ENCODE measurements at places on chromosomes 3 and 15.

GRCh38 chr3:42498034-42498433 lies 4.4 kb upstream of the VIPR1 start:
- no peak for DNase-seq

DNA sequence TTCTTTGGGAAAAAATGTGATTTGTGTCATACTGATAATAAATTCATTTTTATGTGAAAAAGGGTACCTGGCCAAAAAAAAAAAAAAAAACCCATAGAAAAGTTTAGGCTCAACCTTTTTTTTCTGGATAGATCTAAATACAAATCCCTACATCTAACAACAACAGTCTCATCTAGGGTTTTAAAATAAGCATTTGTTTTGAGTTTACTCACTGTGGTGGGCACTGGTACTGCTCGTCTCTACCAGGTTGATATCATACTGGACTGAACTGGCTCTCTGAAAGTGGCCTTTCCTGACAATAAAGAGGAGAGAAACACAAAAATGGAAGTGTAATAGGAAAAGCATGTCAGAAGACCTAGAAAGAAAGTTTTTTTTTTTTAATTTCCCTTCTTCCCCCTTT lies 52.0 kb downstream of the FBXO22 start:
- no peak for DNase-seq

- no peak for DNase-seq
These were observed 15.5 kb upstream of the PLAAT1 start for GRCh38 chr3:193225302-193226125.

- DNase-seq = no peak
These were observed 352.6 kb downstream of the OCA2 start for GRCh38 chr15:27746401-27746955.

GRCh38 chr15:85329561-85330422 lies 50.6 kb upstream of the AKAP13 start:
- DNase-seq = no peak

- DNase-seq = no peak
These were observed 109.1 kb downstream of the UBE3A start for GRCh38 chr15:25329696-25330095.

DNA sequence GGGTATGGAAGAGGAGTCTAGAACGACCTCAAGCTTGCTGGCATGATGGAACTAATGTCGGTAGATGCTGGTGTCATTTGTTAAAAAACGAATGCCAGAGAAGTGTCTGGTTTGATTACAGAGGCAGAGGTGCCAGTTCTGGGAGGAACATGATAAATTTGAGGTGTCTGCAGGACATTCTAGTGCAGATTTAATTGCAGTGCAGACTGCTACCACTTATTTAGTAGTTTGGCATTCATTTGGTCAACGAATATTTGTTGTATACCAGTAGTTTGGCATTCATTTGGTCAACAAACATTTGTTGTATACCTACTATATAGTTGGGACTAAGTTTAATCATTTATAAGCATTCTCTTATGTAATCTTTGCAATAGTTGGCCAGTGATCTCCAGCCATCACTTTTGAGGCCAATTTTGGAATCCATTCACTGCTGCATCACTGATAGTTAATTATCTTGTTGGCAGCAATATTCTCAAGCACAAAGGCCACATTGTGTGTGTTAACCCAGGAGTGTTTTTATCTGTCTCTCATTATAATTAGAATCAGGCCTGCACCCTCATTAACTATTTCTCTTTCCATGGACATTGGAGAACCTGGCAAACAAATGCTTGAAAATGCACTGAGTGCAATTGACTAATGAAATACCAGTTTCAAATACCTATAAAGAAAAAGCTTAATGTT lies 19.5 kb upstream of the TGFBR2 start:
- no peak for DNase-seq

- no peak for DNase-seq
These were observed 263.3 kb downstream of the MECOM start for GRCh38 chr3:169400205-169400604.

DNA sequence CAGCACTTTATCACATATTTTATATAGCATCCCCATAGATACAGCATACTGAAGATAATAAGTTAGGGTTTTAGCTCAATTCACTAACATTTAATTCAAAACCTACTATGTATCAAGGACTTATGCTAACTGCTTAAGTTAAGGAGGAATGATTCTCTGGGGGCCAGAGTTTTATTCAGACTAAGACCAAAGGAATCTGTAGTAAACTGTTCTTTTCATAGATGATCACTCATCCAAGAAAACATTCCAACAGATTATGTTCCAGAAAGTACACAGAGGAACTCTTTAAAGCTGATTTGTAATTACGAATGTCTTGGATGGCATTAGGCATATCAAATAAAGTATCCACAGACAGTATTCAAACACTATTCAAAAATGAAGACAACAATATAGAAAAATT lies 226.4 kb downstream of the SCAPER start:
- DNase-seq = no peak

DNA sequence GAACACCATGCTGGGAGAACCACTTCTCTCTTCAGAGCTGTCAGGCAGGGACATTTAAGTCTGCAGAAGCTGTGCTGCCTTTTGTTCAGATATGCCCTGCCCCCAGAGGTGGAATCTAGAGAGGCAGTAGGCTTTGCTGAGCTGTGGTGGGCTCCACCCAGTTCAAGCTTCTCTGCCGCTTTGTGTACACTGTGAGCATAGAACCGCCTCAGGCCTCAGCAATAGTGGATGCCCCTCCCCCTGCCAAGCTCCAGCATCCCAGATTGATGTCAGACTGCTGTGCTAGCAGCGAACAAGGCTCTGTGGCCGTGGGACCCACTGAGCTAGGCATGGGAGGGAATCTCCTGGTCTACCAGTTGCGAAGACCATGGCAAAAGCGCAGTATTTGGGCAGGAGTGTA lies 121.6 kb downstream of the NFKBIZ start:
- no peak for DNase-seq

GRCh38 chr15:79881254-79881653 lies 15.6 kb downstream of the MTHFS start:
- no peak for DNase-seq

DNA sequence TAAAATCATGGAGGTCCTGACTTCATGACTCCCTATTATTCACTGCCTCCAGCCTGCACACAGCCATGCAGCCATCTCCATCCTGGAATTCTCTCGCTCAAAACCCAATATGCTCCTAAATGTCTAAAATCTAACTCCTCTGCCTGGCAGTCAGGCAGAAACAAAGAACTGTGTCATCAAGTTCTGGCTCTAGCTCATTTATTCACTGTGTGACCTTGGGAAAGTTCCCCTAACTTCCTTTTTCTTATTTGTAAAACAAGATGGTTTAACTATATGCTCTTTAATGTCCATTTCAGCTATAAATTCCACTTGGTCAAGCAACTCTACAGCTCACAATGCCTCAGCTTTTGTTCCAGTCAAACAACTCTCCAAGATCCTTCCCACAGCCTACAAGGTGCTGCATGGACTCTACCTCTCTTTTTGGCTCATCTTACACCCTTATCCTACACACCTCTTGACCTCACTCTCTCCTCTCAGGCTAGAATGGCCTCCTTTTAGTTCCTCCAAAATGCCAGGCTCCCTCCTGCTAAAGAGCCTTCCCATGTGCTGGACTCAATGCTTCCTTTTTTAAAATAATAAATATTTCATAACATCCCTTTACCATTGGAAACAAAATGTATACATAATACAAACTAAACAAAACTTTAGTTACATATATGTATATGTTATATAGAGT lies 16.4 kb downstream of the PIK3CB start:
- no peak for DNase-seq

DNA sequence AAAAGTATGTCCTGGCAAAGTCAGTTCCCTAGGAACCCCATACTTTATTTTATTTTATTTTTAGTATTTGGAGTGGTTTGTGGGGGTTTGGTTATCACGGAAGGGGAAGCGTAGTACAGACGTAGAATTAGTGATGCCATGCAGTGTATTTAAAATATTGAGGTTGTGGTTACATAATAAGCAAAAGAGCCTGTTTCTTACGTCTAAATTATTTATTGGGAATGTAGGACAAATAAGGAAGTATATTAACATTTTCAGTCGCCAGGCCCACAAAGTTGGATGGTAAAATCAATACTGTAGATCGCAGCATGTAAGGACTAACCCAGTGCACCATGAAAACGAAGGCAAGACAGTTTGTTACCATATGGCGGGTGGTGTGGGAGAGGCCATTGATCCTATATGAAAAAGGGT lies 558 bp downstream of the DTWD1 start:
- no peak for DNase-seq

DNA sequence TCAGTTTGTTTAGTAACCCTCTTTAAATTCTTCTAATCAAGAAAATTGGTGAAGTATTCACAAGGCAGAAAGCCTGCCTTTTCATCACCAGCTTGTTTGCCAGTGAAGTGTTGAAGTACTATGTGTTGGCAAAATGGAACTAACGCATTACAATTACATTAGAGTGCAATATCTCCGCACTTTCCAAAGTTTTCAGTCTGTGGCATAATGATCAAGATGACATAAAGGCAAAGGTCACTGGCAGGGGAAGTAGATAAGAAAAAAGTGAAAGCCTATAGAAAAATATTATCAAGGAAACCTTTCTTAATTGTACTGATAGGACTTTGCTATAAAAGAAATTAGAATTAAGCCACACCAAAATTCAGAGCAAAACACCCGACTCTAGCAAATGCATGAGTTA lies 25.0 kb upstream of the TM4SF1 start:
- DNase-seq = no peak

DNA sequence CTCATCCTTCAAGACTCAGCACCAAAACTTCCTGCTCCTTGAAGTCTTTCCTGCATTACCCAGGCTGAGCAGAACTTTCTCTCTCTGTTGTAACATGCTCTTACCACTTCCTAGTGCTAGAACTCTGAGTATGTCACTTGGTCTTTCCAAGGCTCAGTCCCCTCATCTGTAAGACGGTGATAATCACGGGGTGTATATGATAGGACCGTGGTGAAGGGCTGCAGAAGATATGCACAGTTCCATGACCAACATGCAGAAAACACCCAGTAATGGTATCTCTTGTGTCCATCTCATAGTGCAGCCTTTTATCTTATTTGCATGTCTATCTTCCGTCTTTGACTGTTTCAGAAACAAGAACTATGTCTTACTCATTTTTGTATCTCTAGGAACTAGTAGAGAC lies 154.5 kb downstream of the ZNF621 start:
- no peak for DNase-seq

Data from activated gamma-delta T cell (primary cell).